ENCODE measurements at places on chromosomes 2 and 18.

GRCh38 chr18:23071285-23071684 lies 64.0 kb upstream of the CABLES1 start:
- DNase-seq: no peak

DNA sequence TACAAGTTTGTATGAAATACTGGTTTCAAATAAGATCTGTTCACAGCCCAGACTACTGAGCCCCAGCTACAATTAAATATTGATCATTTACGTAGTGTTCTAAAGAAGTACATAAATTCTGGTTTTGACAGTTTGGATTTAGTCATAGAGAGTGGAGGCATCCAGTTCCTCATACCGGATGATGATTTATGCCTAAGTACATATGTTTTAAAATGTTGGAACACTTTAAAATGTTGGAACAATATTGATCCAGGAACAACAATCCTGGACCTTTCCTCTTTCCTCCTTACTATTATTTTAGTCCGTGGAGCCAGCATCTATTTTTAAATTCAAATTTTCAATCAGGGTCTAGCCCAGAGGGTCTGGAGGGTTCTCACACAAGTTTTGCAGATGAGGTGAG lies 22.8 kb upstream of the TTN start:
- DNase-seq: no peak

DNA sequence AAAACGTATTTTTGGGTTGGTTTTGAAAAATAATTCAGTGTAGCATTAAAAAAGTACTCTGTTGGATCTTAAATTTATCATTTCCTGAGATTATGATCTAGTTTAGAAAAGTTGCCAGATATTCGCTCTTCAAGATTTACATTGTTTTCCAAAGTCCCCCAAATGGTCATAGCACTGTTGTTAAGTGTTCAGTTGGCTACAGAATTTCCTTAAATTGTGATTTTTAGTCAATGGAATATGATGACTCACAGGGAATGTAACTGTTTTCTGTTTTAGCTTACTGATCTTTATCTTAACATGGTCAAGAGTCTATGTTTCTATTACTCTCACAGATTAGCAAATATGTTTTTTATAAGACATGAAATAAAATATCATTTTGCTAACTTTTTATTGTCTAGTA lies 23.2 kb downstream of the PLCL1 start:
- no peak for DNase-seq

DNA sequence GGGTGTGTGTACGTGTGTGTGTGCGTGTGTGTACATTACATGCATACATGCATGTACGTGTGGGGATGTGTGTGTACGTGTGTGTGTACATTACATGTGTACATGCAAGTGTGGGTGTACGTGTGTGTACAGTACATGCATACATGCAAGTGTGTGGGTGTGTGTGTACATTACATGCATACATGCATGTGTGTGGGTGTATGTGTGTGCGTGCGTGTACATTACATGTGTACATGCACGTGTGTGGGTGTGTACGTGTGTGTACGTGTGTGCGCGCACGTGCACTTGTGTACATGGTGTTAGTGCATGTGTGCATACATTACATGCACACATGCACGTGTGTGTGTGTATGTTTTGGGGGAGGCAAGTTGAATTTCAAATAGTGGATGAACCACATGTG lies 300.6 kb downstream of the CELF4 start:
- DNase-seq: no peak

GRCh38 chr2:229137066-229137465 lies 134.0 kb downstream of the PID1 start:
- no peak for DNase-seq
